ENCODE measurements at places on chromosomes 7 and 10. TPM values are rescaled to one million over a fixed set of nuclear protein-coding genes. Genes with fewer than 3 reads are reported as not detected.

TMEM213 gene
- total RNA-seq = 0.33 TPM

ABCC2 gene
- total RNA-seq = 0.98 TPM

FAM13C gene
- 9.1 TPM for total RNA-seq

KCNMA1 gene
- total RNA-seq = 40.1 TPM

TMEM236 gene
- total RNA-seq = 0.09 TPM

MAT1A gene
- not detected for total RNA-seq

GPNMB gene
- total RNA-seq = 479 TPM

- DNase-seq = no peak
Measured at GRCh38 chr7:126790763-126791162, 462.0 kb downstream of the GRM8 start.

GRCh38 chr10:3336673-3337293 lies 164.2 kb upstream of the PITRM1 start:
- no peak for DNase-seq

- DNase-seq = no peak
Measured at GRCh38 chr10:48878091-48878490, 61.5 kb downstream of the LRRC18 start.

DNA sequence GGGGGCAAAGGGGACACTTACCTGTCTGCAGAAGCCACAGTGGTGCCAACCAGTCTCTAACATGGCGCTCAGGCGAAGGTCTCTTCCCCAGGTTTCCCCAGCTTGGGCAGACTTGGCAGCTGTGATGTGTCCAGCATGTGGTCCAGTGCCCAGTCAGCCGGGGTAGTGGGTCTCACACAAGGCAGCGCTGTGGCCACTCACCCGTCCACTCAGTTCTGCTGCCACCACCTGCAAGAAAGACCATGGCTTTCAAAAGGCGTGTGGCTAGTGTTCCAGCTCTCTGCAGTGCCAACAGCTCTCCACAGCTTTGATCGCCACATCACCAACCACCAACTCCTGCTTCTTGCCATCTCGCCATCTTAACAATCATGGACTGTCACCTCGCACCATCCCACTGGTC lies 259.6 kb downstream of the USP6NL start:
- no peak for DNase-seq

- DNase-seq = no peak
Measured at GRCh38 chr10:17022466-17022825, 107.2 kb downstream of the CUBN start.

DNA sequence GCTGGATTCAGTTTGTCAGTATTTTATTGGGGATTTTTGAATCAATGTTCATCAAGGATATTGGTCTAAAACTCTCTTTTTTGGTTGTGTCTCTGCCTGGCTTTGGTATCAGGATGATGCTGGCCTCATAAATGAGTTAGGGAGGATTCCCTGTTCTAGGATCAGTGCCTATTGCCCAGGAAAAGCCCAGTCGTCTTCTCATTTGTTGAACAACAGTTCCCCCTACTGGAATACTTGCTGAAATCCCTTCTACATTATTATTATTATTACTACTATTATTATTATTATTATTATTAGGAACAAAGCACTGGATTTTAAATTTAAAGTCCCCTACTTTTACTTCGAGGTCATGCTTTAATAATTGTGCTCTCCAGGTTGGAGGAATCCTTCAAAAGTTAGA lies 528.9 kb downstream of the MAGI2 start:
- DNase-seq = peak; percentile 45

DNA sequence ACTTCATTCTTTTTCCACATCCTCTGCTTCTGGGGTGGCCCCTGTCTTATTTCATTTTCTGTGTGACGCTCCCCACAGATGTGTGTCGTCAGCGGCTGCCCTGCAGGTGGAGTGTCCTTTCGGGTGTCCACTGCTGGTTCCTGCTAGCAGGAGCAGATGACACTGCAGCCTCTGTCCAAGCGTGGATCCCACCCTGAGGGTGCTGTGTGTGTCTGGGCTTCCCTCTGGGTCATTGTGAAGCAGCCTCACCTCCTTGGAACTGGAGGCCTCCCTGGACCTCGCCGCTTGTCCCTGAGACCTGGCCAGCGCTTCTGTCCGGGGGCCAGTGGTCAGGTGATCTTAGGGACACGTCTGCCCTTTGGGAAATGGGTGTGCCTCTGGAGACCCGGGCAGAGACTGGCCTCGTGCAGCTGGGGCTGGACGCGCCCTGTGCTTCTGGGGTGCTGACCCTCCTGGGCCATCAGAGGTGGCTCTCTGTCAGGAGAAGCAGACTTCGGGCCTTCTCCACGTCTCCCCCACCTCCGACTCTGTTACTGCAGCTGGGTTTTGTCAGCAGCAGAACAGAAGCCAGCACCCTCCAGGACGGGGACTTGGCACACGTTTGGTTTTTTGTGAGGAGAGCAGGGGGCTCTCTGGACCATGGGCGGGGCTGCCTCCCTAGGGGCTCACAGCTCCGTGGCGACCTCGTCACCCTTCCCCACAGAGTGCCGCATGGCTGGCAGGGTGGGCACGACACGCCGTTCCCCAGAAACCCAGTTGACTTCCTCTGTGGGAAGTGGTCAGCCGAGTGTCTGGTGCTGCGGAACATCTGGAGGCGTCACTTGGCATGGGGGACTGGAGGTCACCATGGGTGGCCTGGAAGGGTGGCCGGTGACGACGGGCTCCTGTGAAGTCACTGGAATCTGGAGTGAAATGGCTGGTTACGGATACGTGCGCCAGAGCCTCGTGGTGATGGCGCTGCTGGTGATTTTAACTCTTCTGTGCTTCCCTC lies 48.4 kb downstream of the INPP5A start:
- DNase-seq = no peak

GRCh38 chr10:6647811-6648526 lies 67.9 kb upstream of the PRKCQ start:
- DNase-seq = no peak

DNA sequence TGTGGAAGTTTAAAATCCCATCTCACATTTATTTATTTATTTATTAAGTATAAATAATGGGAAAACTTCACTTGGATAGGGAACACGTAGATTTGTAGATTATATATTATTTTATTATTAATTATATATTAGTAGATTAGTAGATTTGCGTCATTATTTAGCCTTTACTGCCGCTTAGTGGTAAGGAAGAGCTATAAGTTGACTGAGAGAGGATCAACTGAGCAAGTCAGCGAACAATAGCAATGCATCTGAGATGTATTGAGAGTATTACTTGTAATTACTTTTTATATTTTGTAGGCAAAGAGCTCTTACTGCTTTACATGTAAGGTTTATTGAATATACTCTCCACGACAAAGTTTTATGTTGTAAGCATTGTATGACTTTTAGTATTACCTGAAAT lies 244.5 kb upstream of the ANKRD30A start:
- DNase-seq = peak; percentile 68

DNA sequence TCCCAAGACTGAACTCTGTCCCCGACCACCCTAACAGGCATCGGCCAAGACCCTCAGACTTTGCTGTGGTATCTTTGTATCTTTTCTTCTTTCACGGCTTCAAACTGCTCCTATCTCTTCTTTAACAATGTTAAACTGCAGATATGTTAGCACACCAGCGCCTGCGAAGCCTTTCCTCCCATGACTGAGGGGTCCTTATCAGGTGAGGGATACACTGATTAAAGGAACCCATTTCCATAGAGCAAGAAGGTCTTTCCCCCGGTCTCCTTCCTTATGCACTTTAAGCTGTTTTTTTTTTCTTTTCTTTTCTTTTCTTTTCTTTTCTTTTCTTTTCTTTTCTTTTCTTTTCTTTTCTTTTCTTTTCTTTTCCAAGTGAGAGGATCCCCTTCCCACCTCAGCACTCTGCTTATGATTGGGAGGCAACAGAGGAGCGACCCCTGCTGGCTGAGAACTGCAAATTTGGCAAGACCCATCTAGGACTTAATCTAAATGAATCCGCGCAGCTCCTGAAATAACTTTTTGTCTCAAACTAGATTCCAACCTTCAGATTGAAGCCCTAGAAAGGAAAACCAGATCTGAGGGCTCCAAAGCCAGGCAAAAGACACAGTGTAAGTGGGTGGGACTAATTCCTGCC lies 109.9 kb downstream of the ITGB8 start:
- DNase-seq = peak; percentile 32

GRCh38 chr10:17074541-17074847 lies 55.1 kb downstream of the CUBN start:
- peak; percentile 35 for DNase-seq

GRCh38 chr10:78844960-78845607 lies 223.7 kb upstream of the ZMIZ1 start:
- DNase-seq = no peak

GRCh38 chr7:16989811-16990413 lies 108.1 kb upstream of the AGR3 start:
- peak; percentile 89 for DNase-seq

- DNase-seq = no peak
Measured at GRCh38 chr10:83248106-83248631, 891.1 kb upstream of the GHITM start.

- DNase-seq = peak; percentile 54
Measured at GRCh38 chr10:4698075-4698474, 127.9 kb upstream of the AKR1E2 start.

DNA sequence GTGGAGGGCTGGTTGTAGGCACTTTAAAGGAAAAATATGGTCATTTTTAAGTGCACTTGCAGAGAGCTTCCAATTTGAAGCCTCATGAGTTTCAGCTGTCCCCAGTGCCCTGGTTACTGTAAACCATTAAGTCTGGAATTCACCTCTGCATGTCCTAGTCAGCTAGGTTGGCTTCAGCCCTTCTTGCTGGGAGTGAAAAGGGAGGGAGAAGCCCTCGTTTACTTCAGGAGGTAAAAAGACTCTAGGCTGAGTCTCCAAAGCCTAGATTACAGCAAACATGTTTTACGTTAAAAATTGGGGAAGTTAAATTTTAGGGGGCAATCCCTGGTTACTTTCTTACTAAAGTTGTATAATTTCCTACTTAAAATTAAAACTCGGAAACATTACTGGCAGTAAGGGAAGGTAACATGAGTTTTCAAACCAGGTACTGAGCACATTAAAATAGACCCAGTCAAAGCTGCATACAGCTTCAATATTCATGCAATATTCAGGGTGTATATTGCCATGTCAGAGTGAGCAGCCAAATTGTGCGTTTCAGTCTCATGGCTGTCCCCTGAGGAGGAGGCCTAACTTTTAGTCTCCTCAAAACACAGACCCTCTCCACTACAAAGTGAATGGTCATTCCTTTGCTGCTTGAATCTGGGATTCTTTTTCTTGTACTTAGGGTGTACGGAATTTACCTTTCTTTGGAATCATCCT lies 156.7 kb downstream of the PRKG1 start:
- DNase-seq = no peak
